Right atrium auricular region (tissue), 2 donors: ENCODE measurements at places on chromosomes 3 and 15. TPM values are rescaled to one million over a fixed set of nuclear protein-coding genes. Genes with fewer than 3 reads are reported as not detected.

DNA sequence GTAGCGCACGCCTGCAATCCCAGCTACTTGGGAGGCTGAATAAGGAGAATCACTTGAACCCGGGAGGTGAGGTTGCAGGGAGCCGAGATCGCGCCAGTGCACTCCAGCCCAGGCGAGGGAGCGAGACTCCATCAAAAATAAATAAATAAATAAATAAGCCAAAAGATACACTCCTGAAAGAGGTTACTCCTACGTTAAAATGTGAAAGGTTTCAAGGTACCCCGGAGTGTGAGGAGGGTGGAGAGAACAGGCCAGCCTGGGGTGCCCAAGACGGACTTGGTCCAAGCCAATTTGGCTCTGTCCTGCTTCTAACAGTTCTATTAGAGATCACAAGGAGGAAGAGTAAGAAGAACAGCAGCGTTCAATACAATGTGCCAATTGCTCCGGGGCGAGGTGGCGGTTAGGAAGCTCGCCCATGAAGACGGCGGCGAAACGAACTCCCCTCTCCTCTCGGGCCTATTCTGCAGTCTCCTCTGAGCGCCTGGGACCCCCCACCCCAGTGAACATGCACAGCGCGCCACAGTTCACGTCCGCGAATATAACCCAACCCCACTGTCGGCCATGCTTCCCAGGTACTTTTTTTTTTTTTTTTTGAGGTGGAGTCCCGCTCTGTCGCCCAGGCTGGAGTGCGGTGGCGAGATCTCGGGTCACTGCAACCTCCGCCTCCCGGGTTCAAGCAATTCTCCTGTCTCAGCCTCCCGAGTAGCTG, 942 bp downstream of the ELP6 start:
- peaks cover 7% of the 10 kb centered on the region for H3K4me1 ChIP-seq
- H3K36me3 ChIP-seq, result peaks cover 29% of the 10 kb centered on the region
- no peak for DNase-seq

DNA sequence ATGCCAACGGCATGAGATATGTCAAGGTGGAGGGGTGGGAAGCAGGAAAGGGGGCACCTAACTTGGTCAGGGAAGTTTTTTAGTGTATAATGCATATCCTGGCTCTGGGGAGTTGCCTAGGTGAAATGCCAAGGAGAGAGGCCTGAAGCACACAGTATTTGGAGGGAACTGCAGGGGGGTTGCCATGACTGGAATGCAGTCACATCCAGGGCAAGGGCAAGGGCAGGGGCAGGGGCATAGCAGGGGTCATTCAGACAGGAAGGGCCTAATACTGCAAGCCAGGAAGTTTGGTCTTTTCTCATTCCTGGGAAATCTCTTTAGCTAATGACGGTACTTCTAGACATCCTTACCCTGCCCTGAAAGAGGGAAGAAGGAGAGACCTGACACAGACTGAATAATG, 60.5 kb downstream of the MYRIP start:
- no peak for DNase-seq
- H3K4me1 ChIP-seq, result no peaks in the 10 kb centered on the region
- no peaks in the 10 kb centered on the region for H3K36me3 ChIP-seq
- H3K4me3 ChIP-seq, result no peak overlapping the region
- no peak overlapping the region for H3K27ac ChIP-seq
- no peaks in the 10 kb centered on the region for H3K27me3 ChIP-seq

GRCh38 chr15:68558318-68559305, 20.2 kb upstream of the CORO2B start:
- H3K27ac ChIP-seq, result peak overlapping the region; percentile 37
- no peaks in the 10 kb centered on the region for H3K27me3 ChIP-seq
- no peaks in the 10 kb centered on the region for H3K36me3 ChIP-seq
- H3K4me1 ChIP-seq, result no peaks in the 10 kb centered on the region
- peak overlapping the region; percentile 52 for H3K4me3 ChIP-seq
- DNase-seq, result no peak

DNA sequence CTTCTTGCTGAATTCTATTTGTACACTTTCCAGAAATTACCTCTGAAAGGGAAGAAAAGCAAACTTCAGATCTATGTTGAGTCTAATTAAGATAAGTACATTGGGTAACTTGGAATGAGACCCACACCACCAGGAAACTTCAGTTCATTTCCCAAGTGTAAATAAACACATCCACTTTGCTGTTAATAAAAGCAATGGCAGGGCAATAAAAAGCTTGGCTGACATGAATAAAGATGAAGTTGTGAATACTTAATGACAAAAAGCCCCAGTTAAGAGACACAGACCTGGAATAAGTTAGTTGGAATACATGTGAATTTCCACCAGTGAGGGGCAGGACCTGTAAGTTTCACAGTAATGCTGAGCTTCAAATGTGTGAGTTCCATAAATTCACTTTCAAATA, 83.3 kb downstream of the MEX3B start:
- no peaks in the 10 kb centered on the region for H3K36me3 ChIP-seq
- no peak for DNase-seq
- H3K4me3 ChIP-seq, result no peak overlapping the region
- H3K27me3 ChIP-seq, result no peaks in the 10 kb centered on the region
- H3K4me1 ChIP-seq, result no peaks in the 10 kb centered on the region
- no peak overlapping the region for H3K27ac ChIP-seq

GRCh38 chr3:49339581-49339940, 292 bp downstream of the USP4 start:
- no peak for DNase-seq
- peak overlapping the region; percentile 92 for H3K27ac ChIP-seq
- H3K4me3 ChIP-seq, result peak overlapping the region; percentile 59

GRCh38 chr3:126978291-126978690, 4.6 kb upstream of the PLXNA1 start:
- DNase-seq, result no peak
- no peaks in the 10 kb centered on the region for H3K27me3 ChIP-seq
- no peaks in the 10 kb centered on the region for H3K4me1 ChIP-seq
- no peak overlapping the region for H3K27ac ChIP-seq

DNA sequence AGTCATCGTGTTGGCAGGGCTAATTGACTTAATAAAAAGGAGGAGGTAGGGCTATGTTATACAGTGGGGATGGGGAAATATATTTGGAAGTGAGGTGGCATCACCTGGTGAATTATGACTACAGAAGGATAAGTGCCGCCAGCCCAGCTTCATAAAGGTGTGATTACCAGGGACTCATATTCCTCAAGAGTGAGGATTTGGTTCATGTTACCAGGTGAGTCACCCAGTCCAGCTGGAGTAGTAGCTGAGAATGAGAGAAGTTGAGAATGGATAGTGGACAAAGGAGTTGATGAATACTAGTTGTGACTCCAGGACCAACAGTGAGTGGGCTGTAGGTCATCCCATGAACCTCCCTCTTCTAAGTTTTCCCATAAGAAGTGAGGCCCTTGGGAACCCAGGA, 143.0 kb upstream of the GALNT15 start:
- no peak overlapping the region for H3K27ac ChIP-seq
- H3K36me3 ChIP-seq, result no peaks in the 10 kb centered on the region
- H3K4me1 ChIP-seq, result peaks cover 4% of the 10 kb centered on the region
- no peaks in the 10 kb centered on the region for H3K27me3 ChIP-seq
- no peak for DNase-seq
- H3K4me3 ChIP-seq, result no peak overlapping the region

- H3K27ac ChIP-seq, result no peak overlapping the region
- no peaks in the 10 kb centered on the region for H3K4me1 ChIP-seq
- H3K4me3 ChIP-seq, result no peak overlapping the region
- no peaks in the 10 kb centered on the region for H3K27me3 ChIP-seq
- no peaks in the 10 kb centered on the region for H3K36me3 ChIP-seq
- DNase-seq, result no peak
These were observed 129.0 kb upstream of the SLC7A14 start for GRCh38 chr3:170714562-170715535.

SIN3A gene
- total RNA-seq, result 16.0 TPM

CHRM5 gene
- total RNA-seq, result not detected

PPP1R14D gene
- total RNA-seq, result not detected
